Stimulated activated CD8-positive, alpha-beta memory T cell treated with anti-CD3 and anti-CD28 coated beads, Interleukin-7, amount 100 ng/mL, for 4 hours (primary cell): ENCODE measurements at places on chromosomes 2 and 18.

DNA sequence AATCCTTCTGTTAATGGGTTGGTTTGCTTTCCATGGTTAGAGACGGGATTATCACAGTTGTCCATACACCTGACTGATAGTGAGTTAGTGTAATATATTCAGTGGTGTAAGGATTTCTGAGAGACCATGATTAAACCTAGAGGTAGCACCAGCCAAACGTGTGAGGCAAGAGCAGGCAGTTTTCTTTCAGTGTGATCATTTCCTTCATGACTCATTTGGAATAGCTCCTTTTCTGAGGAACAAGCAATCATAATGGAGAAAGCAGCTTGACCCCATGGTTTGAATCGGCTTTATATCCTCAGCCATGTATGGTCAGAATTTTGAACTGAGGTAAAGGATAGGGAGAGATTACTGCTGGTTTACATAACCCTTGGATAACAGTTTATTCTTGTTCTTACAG is 2.9 kb downstream of the MXD1 start:
- no peak for DNase-seq

GRCh38 chr2:237057893-237058300 is 27.8 kb upstream of the COPS8 start:
- no peak for DNase-seq

GRCh38 chr2:195575879-195576401 is 81.1 kb upstream of the SLC39A10 start:
- DNase-seq: no peak

DNA sequence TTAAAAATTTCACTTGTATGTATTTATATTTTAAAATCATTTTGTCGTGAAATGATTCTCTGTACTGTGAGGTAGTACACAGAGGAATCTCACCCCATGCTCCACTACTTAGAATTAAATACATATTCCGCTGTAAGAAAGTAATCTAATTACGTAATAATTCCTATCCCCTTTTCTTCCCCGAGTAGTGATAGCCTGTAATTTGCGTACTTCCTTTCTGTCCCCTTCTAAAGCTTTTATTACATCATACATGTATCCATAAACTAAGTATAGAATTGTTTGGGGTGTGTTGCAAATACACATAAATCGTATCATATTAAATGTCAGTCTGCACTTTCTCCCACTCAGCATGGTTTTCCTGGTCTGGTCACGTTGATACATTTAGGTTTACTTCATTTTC is 12.4 kb upstream of the CHCHD5 start:
- no peak for DNase-seq

- no peak for DNase-seq
Observed at GRCh38 chr2:118443596-118443995, 355.3 kb downstream of the INSIG2 start.

GRCh38 chr2:44100351-44100750 is 68.3 kb upstream of the PPM1B start:
- no peak for DNase-seq

DNA sequence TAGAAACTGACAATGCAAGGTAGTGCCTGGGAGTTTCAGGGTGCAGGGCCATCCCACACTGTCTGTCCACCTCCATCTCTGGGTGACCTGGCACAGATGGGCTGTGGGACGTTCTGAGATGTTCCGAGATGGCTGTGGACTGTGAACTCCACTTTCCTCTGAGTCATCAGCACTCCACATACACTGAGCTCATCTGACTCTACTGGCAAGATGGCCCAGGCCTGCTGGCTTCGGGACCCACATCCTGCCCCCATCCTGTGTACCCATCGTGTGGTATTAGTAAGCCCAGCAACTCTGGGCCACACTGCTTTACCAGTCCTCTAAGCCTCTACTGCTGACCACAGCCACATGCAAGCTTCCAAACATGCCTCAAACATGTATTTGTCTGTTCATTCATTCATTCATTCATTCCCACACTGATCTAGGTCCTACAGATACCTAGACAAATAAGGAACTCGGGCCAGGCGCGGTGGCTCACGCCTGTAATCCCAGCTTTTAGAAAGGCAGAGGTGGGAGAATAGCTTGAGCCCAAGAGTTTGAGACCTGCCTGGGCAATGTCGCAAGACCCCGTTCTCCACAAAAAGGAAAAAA is 124.8 kb upstream of the CXCR4 start:
- peak; percentile 57 for DNase-seq

- no peak for DNase-seq
Observed at GRCh38 chr2:238045575-238045974, 15.2 kb upstream of the SCLY start.

DNA sequence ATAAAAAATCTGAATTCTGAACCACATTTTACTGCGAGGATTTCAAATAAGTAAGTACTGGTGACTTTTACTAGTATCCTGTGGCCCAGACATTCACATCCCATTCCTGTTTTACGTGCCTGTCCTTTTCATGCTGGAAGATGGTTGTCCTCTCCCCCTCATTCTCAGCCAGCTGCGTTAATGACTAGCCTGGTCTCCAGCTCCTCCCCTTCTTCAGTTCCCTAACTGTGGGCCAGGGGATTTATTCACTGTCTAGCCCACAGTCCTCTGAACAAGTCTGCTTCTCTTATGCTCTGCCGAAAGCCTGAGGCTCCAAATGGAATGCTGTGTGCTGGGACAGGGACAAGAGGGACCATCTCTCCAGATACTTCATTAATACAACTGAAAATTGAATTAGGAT is 373.9 kb downstream of the PTPRM start:
- no peak for DNase-seq

GRCh38 chr18:41145516-41145915 is 809.5 kb upstream of the PIK3C3 start:
- no peak for DNase-seq

- no peak for DNase-seq
Observed at GRCh38 chr2:85435220-85435958, 16.9 kb downstream of the SH2D6 start.

- DNase-seq: no peak
Observed at GRCh38 chr2:19676770-19677169, 225.0 kb downstream of the TTC32 start.

DNA sequence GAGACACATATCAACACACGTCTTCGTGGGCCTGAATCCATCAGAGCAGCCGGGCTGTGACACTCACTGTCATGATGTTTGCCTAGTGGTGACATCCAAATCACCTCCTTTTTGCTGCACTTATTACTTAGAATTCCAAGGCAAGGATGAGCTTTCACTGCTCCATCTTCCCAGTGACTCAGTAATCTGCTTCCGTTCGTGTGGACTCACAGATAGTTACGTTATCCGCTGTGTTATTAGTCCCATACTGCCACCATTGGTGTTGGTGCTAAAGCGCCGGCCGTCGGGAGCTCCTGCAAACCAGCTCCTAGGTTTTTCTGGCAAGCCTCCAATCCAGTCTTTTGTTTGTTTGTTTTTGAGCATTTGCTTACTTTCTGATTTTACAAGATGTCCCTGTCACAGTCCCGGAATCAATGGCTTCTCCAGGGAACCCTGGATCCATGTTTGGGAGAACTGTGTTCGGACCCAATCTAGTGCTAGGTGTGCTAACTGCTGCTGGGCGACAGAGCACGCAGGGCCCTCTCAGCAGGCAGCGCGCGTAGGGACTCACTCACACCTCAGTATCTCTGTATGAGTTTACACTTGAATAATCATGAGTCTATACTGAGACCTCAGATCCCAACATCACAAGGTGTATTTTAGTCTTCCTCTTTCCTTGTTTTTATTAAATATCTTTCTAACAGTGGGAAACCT is 42.6 kb downstream of the HDAC4 start:
- DNase-seq: no peak

DNA sequence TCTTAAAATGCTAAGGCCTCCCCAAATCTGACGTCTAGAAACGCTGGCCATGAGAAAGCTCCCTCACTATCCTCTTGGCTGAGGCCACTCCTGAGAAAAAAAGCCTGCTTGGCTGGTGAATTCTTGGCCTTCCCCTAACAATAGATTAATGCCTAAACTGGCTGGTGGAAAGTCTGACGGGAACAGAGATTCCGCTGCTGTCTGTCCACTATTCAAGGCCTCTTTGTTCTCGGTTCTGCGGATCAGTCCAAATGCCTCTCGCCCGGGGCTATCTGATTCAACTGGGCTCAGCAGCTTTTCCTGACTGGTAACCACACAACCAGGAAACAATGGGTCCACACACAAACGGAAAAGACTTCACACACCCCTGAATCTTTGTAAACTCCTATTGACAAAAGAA is 27.2 kb downstream of the PXDN start:
- DNase-seq: no peak

GRCh38 chr2:168025487-168026202 is 221.8 kb downstream of the STK39 start:
- no peak for DNase-seq

- no peak for DNase-seq
Observed at GRCh38 chr2:109531896-109532727, 81.7 kb downstream of the SEPTIN10 start.

DNA sequence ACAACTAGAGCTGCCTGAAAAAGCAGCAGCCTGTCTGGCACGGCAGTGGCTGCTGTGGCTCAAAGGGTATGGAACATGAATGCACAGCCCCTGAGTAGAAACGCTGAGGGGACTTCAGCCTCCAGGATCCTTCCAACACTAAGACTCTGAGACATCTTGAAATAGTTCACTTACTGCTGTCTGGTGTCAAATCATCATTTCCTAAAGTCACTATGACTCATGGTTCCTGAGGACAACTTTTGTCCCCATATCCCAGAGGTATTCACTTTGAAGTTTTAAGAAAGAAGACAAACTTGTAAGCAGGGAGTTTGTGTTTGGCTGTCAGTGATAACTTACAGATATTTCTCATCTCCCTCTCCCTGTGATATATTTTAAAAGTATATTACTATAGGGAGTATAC is 33.3 kb upstream of the NEB start:
- no peak for DNase-seq

DNA sequence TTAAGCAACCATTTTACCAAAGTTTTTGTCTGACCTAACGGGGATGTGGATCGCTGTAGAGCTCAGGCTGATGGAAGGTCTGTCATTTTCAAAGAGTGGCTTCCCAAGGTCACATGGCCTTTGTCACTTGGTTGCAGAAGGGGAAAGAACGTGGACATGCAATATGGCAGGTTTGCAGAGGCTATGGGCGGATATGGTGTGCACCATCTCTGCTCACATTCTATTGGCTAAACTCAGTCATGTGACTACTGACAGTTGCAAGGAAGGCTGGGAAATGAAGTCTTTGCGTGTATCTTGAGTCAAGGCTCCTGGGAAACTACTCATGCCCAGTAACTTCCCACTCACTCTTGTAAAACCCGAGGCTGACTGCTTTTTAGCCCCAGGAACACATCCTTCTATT is 96.8 kb downstream of the ST6GAL2 start:
- no peak for DNase-seq

DNA sequence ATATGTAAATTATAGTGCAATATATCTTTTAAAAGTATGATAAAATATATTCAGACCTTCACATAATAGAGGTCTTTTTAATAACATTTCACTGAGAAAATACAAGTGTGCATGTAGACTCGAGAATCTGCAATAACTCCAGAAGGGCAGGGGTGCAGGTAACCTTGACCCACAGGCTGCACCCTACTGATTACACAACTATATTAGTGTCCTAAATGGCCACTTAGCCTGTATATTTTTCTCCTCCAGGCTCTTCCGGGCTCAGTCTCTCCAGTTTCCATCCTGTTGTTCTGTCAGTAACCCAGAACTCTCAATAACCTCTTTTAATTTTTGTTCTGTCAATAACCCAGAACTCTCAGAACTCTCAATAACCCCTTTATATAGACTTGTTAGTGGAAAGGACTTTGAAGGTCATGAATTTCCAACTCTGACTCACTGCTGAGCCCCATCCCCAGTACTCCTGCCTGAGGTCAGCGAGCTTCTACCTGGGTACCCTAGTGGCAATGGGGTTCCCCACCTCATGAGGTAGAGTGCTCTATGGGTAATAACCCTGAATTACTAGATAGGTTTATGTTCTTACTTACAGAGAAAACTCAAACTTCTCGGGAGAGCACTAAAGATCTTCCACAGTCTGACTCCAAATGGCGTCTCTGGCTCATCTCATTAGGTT is 8.4 kb upstream of the TTR start:
- no peak for DNase-seq

- DNase-seq: no peak
Observed at GRCh38 chr18:76847916-76848315, 25.6 kb downstream of the ZNF236 start.

DNA sequence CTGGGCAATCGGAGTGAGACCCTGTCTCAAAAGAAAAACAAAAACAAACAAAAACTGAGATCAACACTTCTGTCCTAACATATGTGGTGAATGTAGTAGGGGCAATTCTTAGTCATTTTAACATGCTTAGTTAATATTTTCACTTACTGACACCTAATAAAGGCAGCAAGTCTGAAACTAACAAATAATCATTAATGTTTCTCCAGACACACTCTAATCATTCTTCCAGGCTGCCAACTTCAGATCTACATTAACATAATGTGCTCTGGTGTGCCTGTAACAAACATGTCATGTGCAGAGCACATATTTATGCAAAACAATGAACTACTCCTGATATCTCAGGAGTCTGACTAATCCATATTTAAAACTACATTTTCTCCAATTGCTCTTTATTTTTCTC is 6.0 kb downstream of the KRCC1 start:
- no peak for DNase-seq

- peak; percentile 18 for DNase-seq
Observed at GRCh38 chr2:218658671-218659257, 659 bp downstream of the ZNF142 start.

GRCh38 chr2:15828576-15828975 is 111.8 kb upstream of the MYCN start:
- DNase-seq: no peak

DNA sequence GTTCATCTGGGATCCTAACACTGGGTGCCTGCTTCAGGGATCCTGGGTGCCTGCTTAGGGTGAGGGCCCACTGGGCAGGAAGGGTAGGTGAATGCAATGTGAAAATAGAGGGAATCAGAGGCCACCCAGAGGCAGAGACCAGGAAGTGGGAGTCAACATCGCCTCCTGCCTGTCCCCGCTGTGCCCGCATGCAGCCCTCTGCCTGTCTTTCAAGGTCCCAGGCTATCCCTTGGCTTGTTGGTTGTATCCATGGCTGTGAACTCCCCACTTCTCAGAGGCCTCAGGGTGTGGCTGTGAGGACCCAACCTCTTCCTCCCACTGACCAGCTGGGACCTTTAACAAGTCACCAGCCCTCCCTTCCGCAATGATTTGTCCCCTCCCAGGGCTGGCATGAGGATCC is 26.5 kb downstream of the PSD4 start:
- no peak for DNase-seq

DNA sequence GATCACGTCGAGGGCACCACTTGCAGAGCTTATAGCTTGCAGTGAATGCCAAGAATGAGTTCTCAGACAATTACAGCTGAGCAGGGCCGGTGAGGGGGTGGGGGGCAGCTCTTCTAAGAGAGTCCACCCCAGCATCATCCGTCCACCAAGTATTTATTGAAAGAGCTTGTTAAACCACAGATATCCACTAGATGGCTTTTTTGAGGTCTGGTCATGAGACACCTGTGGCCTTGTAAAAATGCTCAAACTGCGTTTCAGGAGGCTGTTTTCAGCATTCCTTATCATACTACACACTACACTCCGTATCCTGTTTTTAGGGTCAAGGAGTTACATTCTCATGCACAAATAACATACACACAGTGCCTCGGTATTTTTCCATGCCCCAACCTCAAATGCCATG is 51.5 kb downstream of the DNAJC10 start:
- DNase-seq: no peak
